ENCODE measurements at places on chromosomes 3 and 15.

GRCh38 chr3:194527726-194528125, 40.9 kb upstream of the ATP13A3 start:
- no peak for DNase-seq

GRCh38 chr3:73036694-73037591, 24.5 kb upstream of the EBLN2 start:
- no peak for DNase-seq

DNA sequence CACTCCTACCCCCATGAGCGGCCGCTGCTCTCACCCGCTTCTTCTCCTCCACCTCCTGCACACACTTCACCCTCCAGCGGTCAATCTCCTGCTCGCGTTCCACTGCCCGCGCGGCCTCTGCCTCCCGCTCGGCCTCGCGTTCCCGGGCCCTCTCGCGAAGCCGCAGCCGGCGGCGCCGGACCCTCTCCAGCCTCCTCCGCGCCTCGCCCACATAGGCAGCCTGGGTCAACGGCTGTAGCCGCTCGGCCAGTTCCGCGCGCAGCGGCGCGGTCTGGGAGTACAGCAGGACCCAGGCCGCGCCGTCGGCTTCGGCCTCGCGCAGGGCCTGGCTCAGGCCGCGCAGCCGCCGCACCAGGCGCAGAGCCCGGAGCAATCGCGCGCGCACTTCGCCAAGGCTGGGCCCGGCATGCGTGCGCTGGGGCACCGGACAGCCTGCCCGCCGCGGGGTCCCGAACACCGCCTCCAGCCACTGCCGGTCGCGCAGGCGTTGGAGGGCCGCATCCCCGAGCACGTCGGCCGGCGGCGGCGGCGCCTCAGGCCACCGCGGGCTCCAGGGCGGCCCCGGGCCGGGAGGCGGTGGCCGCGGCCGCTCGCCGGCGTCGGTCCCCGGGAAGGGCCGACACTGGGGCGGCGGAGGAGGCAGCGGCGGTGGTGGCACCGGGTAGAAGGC, 595 bp downstream of the PDCD7 start:
- peak; percentile 72 for DNase-seq

- DNase-seq = no peak
Measured at GRCh38 chr3:16122155-16122554, 52.3 kb upstream of the GALNT15 start.

Measured in activated CD8-positive, alpha-beta memory T cell treated with anti-CD3 and anti-CD28 coated beads for 24 hours (primary cell).